ENCODE measurements at places on chromosomes 1 and 21. TPM values are rescaled to one million over a fixed set of nuclear protein-coding genes. Genes with fewer than 3 reads are reported as not detected.

DNA sequence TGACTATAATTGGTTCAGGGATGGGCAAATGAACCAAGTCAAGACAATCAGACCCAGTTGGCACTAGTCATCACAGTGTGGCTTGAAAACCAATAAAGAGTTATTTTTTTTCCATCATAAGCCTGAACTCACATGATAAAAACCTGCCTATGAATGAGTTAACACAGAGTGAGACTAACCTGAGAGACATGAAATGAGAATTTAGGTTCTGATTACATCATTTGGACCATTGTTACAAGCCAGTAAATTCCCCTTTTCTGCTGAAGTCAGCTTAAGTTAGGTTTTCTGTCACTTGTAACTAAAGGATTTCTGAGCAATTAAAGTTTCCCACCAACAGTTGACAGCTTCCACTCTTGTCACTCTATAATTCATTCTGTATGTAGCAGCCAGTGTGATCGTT lies 9.6 kb upstream of the RSBN1 start:
- H3K36me3 ChIP-seq = no peaks in the 10 kb centered on the region
- H3K27me3 ChIP-seq = no peaks in the 10 kb centered on the region
- DNase-seq = no peak

DNA sequence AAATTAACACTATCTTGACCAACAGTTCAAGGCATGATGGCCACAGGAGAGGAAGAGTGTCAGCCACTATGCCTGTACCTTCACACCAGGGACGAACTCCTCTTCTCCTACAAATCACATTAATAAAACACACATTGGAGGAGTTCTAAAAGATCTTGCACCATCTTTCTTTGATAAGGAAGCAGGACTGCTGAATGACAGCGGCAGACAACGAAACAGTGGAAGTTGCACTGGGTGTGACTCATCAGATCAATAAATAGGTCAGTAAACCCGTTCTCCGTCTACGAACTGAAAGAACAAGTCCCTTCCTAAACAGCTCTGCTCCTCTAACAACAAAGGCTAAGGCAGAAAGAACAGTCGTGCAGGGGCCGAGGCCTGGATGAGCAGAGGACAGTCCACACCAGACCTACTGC lies 23.1 kb downstream of the UBE2G2 start:
- no peak for DNase-seq
- peaks cover 7% of the 10 kb centered on the region for H3K36me3 ChIP-seq
- H3K4me1 ChIP-seq = no peaks in the 10 kb centered on the region
- H3K4me3 ChIP-seq = no peak overlapping the region
- no peak overlapping the region for H3K27ac ChIP-seq

- H3K27ac ChIP-seq = no peak overlapping the region
- no peak for DNase-seq
- no peaks in the 10 kb centered on the region for H3K4me1 ChIP-seq
- no peaks in the 10 kb centered on the region for H3K27me3 ChIP-seq
These were observed 147.3 kb downstream of the DUSP10 start for GRCh38 chr1:221594576-221594975.

DNA sequence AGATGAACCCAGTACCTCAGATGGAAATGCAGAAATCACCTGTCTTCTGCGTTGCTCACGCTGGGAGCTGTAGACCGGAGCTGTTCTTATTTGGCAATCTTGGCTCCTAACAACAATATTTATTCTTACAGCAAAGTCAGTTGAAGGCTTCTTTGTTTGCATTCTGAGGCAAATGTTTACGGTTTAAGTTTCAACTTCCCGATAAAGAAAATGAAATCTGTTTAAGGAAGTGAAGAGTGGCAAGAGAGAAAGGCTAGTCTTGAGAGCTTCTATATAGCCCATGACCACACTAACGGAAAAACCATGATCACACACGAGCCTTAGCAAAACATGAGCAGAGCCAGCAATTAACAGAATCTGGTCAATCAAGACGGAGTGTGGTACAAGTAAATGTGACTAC lies 122.6 kb upstream of the ZNHIT6 start:
- H3K4me3 ChIP-seq = no peak overlapping the region
- H3K27me3 ChIP-seq = no peaks in the 10 kb centered on the region
- no peak overlapping the region for H3K27ac ChIP-seq
- no peaks in the 10 kb centered on the region for H3K4me1 ChIP-seq
- DNase-seq = no peak
- H3K36me3 ChIP-seq = no peaks in the 10 kb centered on the region

GRCh38 chr1:172354291-172355274 lies 65.9 kb upstream of the C1orf105 start:
- DNase-seq = no peak
- H3K27ac ChIP-seq = no peak overlapping the region
- peaks cover 23% of the 10 kb centered on the region for H3K4me1 ChIP-seq

DNA sequence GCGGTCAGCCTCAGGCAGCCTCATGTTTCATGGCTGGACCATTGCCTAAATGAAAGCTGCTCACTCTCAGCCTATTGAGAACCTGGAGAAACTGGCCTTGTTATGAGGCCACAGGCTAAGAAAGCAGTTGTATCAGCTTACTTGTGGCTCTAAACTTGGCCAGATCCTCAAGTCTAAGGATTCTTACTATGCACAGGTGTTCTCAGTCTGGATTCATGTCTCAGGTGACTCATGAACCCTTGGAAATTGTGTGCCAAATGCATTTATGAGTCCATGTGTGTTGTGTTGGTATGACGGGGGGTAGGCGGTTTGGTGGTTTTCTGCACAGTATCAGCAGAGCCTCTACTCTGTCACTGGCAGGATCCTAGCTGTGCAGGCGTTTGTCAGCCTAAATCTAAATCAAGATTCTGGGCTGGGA lies 90.4 kb downstream of the ROR1 start:
- H3K27ac ChIP-seq = no peak overlapping the region
- peak; percentile 53 for DNase-seq
- no peaks in the 10 kb centered on the region for H3K27me3 ChIP-seq
- H3K4me3 ChIP-seq = no peak overlapping the region
- no peaks in the 10 kb centered on the region for H3K4me1 ChIP-seq
- no peaks in the 10 kb centered on the region for H3K36me3 ChIP-seq

- DNase-seq = no peak
- H3K27me3 ChIP-seq = no peaks in the 10 kb centered on the region
- H3K4me1 ChIP-seq = peaks cover 14% of the 10 kb centered on the region
- no peaks in the 10 kb centered on the region for H3K36me3 ChIP-seq
- H3K27ac ChIP-seq = no peak overlapping the region
These were observed 129.0 kb upstream of the TMPRSS2 start for GRCh38 chr21:41636636-41637630.

DNA sequence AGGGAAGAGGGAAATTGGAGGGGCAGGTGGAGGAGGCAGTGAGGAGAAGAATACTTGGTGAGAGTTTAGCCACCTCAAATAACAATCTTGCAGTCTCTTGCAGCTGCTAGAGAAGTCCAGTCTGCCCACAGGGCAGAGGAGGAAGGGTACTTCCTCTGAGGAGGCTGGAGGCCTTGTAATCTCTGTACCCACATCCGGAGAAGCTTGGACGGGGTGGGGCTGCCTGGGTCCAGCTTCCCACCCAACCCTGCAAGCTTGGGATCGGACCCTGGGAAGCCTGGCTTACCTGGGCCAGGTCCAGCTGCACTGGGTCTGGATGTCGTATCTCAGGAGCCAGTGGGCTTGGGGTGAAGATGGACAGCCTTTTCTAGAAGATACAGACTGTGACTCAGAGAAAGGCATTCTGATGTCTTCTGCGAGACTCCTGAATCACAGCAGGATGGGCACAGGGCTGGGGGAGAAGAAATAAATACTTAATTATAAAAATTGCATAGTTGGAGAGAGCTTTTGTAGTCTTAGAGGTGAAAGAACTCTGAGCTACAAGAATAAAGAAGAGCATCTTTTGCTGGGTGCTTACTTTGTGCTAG lies 111.8 kb upstream of the JUN start:
- H3K27ac ChIP-seq = no peak overlapping the region
- peaks cover 2% of the 10 kb centered on the region for H3K4me1 ChIP-seq

- H3K36me3 ChIP-seq = no peaks in the 10 kb centered on the region
- DNase-seq = no peak
- H3K27me3 ChIP-seq = peaks cover 16% of the 10 kb centered on the region
- no peak overlapping the region for H3K4me3 ChIP-seq
These were observed 18.5 kb downstream of the KCNN3 start for GRCh38 chr1:154851392-154852177.

DNA sequence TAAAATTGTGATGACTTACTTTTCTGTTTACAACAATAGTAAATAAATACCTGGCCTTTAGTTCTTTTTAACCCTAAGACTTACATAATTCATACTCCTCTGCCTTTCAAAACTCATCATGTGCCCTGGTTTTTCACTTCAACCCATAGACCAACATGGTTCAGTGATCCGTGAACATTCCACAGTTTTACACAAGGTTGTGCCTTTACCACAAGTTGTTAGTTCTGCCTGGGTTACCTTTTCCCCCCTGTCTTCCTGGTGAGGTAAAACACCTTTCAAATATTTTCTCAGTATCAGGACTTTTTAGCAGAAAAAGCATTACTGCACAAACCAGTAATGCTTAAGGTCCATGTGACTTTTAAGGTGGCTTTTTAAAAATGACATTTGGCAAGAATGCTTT lies 1466.4 kb downstream of the PLA2G4A start:
- no peak overlapping the region for H3K4me3 ChIP-seq
- no peak overlapping the region for H3K27ac ChIP-seq
- no peaks in the 10 kb centered on the region for H3K4me1 ChIP-seq
- no peaks in the 10 kb centered on the region for H3K27me3 ChIP-seq
- no peaks in the 10 kb centered on the region for H3K36me3 ChIP-seq
- DNase-seq = no peak

- H3K27me3 ChIP-seq = no peaks in the 10 kb centered on the region
- peak; percentile 64 for DNase-seq
- no peaks in the 10 kb centered on the region for H3K36me3 ChIP-seq
- H3K4me1 ChIP-seq = peaks cover 11% of the 10 kb centered on the region
- H3K27ac ChIP-seq = no peak overlapping the region
These were observed 35.3 kb upstream of the NGF start for GRCh38 chr1:115373305-115373704.

DNA sequence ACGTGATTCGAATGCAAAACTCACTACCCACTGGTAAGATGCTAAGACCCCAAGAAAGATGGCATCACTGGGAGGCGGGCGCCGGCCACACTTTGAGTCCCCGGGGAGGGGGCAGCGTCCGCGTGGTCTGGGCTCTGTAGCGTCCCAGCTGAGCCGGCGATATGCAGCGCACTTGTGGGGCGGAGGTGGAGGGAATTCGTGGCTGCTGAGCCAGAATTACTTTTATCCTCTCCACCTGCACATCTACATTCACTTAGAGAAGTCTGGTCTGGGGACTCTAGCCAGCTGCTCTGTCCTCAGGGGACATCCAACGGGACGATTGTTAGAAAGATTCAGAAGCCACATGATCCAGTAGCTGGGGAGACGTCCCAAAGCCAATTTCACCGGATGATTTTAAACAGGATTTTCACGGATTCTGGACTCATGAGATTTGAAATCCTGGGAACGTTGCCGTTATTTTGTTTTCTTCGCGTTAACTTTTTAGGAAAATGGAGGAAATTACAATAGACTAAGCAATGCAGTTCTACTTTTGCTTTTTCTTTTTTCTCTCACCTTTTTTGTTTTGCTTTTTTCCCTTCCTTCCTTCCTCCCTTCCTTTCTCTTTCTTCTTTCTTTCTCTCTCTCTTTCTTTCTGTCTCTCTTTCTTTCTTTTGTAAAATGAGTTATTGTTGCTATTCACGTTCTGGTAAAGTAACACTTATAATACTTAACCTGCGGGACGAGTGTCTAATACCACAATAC lies 1.3 kb downstream of the JAM2 start:
- no peak overlapping the region for H3K27ac ChIP-seq
- no peak for DNase-seq
- H3K27me3 ChIP-seq = peaks cover 5% of the 10 kb centered on the region

GRCh38 chr1:165661703-165662102 lies 30.7 kb downstream of the MGST3 start:
- no peaks in the 10 kb centered on the region for H3K27me3 ChIP-seq
- peaks cover 8% of the 10 kb centered on the region for H3K36me3 ChIP-seq
- no peak for DNase-seq
- H3K4me3 ChIP-seq = no peak overlapping the region
- peaks cover 2% of the 10 kb centered on the region for H3K4me1 ChIP-seq
- no peak overlapping the region for H3K27ac ChIP-seq

GRCh38 chr1:93635614-93636543 lies 45.8 kb downstream of the BCAR3 start:
- no peak overlapping the region for H3K27ac ChIP-seq
- H3K4me3 ChIP-seq = no peak overlapping the region
- H3K27me3 ChIP-seq = no peaks in the 10 kb centered on the region
- no peak for DNase-seq

DNA sequence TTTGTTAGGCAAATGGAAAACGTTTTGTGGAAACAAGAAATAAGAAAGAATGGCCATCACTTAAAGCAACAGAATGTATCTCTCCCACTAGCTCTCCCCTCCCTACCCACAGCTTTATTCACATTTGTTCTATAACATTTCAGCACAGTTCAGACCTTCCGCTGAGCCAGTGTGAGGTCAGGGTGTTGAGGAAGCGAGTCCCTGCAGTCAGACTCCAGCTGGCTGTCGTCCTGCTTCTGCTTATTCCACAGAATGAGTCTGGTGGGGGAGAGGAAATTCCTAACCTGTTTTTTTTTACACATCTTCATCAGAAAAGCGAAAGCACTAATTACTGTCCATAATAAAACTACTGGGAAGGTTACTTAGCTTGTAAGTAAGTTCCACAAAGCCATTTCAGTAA lies 39.0 kb downstream of the MRPL39 start:
- peak; percentile 80 for DNase-seq
- peak overlapping the region; percentile 2 for H3K4me3 ChIP-seq
- peaks cover 2% of the 10 kb centered on the region for H3K4me1 ChIP-seq
- peaks cover 2% of the 10 kb centered on the region for H3K36me3 ChIP-seq

GRCh38 chr1:18237371-18237770 lies 129.8 kb downstream of the IGSF21 start:
- no peaks in the 10 kb centered on the region for H3K27me3 ChIP-seq
- no peaks in the 10 kb centered on the region for H3K4me1 ChIP-seq
- no peaks in the 10 kb centered on the region for H3K36me3 ChIP-seq

GRCh38 chr1:7140251-7140650 lies 355.0 kb downstream of the CAMTA1 start:
- H3K27ac ChIP-seq = no peak overlapping the region
- no peaks in the 10 kb centered on the region for H3K4me1 ChIP-seq

DNA sequence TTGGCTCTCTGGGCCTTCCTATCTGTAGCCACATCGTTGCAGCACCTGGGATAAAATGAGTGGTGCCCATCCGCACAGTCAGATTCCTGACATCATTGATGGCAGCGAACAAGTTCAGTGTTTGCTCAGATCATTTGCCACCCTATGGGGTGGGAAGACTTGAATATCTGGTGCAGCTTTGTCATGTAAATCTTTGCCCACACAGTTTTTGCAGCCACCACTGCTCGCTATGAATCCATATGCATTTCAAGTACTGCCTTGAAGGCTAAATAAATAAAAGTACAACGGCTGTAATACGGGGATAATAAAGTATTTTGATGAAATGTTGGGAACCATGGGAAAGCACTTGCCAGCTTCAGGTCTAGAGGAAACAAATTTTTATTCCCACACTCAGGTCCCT lies 56.3 kb upstream of the COA6 start:
- no peaks in the 10 kb centered on the region for H3K36me3 ChIP-seq
- DNase-seq = no peak
- H3K4me3 ChIP-seq = no peak overlapping the region

MAN1C1 gene
- 17.7 TPM for total RNA-seq

WDTC1 gene
- total RNA-seq = 23.3 TPM

GPR52 gene
- 0.66 TPM for total RNA-seq

NOTCH2NLA gene
- 150 TPM for total RNA-seq

AMY1C gene
- total RNA-seq = not detected

COP1 gene
- 43.1 TPM for total RNA-seq

IL24 gene
- total RNA-seq = not detected

INSRR gene
- not detected for total RNA-seq

GSTM5 gene
- total RNA-seq = 16.4 TPM

All from fibroblast of lung (primary cell).